ENCODE measurements at places on chromosomes 11 and 22. TPM values are rescaled to one million over a fixed set of nuclear protein-coding genes. Genes with fewer than 3 reads are reported as not detected.

Gene KRTAP5-7
- not detected for total RNA-seq

Gene ZNF214
- total RNA-seq, result 0.42 TPM

Gene AQP11
- 0.19 TPM for total RNA-seq

Gene PRR5
- total RNA-seq, result 22.2 TPM

Gene RAB38
- total RNA-seq, result 105 TPM

Gene IFITM10
- total RNA-seq, result 1.2 TPM

Gene C11orf52
- total RNA-seq, result 4.0 TPM

Gene TCN2
- total RNA-seq, result 17.2 TPM

Gene ART1
- total RNA-seq, result not detected

Gene SESN3
- total RNA-seq, result 25.7 TPM

Gene OR56A1
- not detected for total RNA-seq

Data from esophagus squamous epithelium (tissue), 5 donors.